ENCODE measurements at places on chromosomes 6 and 20.

DNA sequence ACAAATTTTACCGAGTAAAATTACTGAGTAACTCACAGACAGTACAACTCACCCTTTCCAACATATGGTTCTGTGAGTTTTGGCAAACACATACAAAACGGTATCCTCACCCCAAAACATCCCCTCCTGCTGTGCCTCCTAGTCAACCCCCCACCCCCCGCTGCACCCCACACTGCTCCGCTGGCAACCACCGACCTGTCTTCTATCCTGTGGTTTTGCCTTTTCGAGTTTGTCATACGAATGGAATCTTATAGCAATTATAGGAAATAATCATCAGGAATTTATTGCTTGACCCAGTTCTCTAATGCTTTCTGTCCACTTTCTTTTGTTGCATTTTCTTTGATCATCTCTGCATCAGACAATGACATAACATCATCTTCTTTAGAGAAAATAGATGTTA is 312.3 kb downstream of the KIF16B start:
- DNase-seq = no peak

- no peak for DNase-seq
Observed at GRCh38 chr20:32155017-32155981, 45.8 kb downstream of the TM9SF4 start.

DNA sequence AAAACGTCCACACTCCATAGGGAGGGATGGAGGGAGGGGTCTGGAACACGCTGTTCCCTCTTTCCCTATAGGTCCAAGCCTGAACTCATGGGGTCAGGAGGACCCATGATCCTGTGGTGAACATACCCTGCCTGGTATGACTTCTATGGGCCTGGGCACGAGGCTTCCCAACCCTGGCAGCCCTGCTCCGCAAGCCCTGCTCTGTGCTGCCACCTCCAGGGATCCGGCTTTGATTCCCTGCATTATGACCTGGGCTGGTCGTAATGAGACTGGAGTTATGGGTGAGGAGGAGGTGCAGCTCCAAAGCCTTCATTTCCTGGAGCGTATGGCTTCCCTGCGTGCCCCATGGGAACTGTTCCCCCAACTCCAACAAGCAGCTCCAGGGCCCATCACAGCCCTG is 54.9 kb downstream of the CDH22 start:
- no peak for DNase-seq

DNA sequence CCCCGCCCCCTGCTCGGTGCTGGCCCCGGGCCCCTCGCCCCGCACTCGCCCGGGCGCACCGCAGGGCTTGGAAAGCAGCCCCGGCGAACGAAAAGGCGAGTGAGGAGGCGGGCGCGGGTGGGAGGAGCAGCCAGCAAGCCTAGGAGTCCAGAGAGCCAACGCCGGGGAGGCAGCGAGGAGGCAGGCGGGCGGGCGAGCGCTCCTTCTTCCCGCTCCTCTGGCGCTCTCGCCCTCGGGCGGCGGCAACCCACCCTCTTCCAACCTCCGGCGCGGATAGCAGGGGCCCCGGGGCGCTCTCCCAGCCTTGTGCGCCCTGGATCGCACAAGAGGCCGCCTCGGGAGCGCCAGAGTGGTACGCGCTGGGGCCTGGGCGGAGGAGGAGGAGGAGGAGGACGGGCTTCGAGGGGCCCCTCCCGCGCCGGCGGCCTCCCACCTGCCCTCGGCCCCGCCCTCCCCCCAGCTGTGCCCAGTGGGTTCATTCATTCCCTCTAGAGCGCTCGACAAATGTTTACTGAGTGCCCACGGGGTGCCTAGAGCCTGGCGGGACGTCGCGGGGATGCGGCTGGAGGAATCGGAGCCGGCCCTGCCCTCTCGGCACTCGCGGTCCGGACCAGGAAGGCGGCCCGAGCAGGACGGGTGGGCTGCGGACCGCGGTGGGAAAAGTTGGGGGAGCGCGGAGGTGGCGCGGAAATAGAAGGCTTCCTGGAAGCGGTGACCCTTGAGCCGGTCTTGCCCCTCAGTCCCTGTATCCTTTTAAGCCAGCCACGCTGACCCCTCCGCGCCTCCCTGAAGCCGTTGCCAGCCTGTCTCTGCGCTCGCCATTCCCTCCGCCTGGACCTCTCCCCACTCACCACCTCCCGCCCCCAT is at the start of gene BMP7:
BMP7 (minus strand) TSS at position 351 of the 867 bp plus-strand sequence. CDS start 519 bp downstream, outside the sequence.
- no peak for DNase-seq

GRCh38 chr20:10093087-10093591 is 58.4 kb downstream of the ANKEF1 start:
- no peak for DNase-seq

DNA sequence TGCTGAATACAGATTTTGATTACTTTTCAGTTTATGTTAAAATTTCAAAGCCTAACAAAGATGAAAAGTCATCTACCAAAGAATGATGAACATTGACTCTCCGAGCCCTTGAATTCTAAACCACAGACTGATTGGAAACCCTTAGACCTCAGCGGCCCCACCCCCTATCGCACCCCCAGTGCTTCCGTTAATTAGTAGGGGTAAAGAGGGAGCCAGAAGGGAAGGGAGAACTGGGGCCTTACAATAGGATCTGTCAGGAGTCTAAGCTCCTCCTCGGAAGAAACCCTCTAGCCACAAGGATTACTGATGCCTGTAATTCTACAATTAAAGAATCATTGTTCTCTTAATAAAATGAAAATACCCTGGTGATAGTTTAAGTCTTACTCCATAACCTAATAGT is 79.7 kb upstream of the JARID2 start:
- DNase-seq = no peak

GRCh38 chr6:28000351-28001045 is 43.5 kb downstream of the OR2B6 start:
- no peak for DNase-seq

DNA sequence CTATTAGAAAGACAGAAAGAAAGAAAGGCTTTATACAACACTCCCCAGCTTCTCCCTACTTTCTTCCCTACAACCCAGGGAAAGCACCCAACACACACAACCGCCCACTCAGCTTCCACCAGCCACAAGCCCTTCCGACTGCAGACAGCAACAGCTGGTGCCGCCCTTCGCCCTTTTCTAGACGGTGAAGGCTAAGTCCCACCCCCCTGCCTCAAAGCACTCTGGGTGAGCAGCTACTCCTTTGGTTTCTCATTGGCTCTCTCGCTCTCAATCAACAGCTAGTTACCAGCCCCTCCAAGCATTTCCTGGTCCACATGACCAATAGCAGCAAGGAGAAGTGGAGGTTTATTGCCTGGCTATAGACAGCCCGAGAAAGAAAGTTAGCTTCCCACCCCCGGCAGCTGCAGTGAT is 230.1 kb upstream of the MOCS1 start:
- DNase-seq = no peak

- no peak for DNase-seq
Observed at GRCh38 chr6:151811081-151811480, 3.6 kb downstream of the ESR1 start.

GRCh38 chr6:146593986-146594385 is 4.8 kb upstream of the ADGB start:
- DNase-seq = no peak

DNA sequence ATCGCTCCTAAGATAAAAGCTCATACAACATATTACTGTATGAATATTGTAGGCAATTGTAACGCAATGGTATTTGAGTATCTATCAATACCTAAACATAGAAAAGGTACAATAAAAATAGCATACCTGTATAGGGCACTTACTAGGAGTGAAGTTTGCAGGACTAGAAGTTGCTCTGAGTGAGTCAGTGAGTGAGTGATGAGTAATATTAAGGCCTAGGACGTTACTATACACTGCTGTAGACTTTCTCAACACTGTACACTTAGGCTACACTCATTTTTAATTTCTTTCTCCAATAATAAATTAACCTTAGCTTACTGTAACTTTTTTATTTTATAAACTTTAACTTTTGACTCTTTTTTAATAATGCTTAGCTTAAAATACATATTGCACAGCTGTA is 546.9 kb downstream of the HACE1 start:
- DNase-seq = no peak

DNA sequence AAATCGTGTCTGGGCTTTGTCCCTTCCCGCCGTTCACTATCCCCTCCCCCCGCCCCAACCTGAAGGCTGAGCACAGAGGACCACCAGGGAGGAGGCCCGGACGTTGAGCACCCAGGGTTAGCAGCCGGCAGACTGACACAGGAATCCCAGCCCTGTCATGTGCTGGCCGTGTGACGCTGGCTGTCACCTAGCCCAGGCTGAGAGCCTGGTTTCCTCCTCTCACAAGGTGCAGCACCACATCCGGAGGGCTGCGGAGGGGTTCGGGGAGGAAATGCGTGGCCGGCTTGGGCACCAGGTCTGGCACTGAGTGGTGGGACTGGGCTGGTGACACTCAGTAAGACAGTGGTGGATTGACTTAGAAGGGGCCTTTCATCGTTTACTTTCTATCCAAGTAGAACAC is 4.6 kb upstream of the LSM14B start:
- DNase-seq = peak; percentile 68

DNA sequence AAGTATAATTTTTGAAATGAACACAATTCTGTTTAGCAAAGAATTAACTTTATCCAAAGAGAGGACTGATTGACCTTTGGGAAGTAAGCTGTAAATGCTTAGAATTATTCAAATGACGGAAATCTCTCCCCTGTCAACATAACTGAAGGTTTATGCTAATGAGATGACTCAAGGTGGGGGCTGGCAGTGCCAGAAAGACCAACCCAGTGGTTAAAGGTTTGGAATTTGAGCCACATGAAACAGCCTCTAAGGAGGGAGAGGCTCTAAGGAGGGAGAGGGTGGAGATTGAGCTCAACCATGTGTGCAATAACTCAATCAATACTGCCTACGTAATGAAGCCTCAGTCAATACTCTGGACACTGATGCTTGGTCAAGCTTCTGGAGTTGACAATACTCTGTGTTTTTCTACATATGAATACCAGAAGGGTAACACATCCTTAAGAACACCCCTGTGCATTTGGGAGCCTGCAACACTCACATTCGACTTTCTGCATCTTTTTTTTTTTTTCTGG is 123.4 kb upstream of the TENT5A start:
- no peak for DNase-seq

DNA sequence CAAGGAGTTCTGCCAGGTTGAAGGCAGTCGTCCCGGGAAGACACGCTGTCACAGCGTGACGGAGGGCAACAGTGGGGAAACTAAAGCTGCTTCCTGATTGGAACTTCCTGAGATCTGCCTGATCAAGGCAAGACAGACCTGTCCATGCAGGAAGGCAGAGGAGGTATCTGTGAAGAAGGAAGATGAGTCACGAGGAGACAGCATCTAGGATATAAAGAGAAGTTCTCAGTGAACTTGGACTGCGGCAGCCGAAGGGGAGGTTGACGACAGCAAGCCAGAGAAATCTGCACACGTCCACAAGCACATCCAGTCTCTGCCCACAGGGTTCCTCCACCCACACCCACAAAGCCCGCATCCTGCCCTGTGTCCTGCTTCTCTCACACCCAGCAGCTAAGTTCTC is 38.6 kb downstream of the PREP start:
- no peak for DNase-seq

GRCh38 chr20:12984069-12984765 is 24.6 kb upstream of the SPTLC3 start:
- DNase-seq = no peak

- DNase-seq = no peak
Observed at GRCh38 chr6:52077180-52077884, 10.1 kb downstream of the PKHD1 start.

GRCh38 chr6:78746457-78746856 is 120.9 kb upstream of the IRAK1BP1 start:
- no peak for DNase-seq

DNA sequence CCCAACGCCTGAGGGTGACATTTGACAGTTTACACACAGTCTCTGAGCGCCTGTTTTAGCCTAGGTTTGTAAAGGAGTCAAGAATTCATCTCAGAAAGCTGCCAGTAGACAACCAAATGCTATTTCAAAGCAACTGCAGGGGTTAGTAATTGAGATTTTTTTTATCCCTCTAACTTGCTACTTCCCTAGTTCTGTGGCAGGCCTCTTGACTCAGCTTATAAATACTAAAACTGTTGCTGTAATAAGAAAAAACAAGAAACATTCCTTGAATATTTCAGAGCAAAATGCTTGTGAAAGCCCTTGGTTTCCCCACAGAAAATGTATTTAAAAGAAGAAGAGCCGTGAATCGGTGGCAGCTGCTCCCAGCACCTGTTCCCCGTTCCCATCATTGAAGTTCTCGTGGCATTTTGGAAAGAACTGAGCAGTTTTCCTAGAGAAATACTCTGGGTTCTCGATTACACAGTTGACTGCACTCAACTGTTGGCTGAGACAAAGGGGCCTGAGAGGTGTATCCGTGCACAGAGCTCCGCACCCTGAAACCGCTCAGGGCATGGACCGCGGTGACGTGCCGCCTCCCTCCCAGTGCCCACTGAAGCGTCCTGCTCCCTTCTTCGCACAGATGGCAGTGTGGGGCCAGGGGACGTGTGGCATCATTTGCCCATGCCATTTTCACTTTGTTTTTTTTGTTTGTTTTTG is 20.9 kb downstream of the DLL1 start:
- DNase-seq = no peak

GRCh38 chr20:21101932-21102575 is 4.1 kb downstream of the LINC00237 start:
- no peak for DNase-seq

DNA sequence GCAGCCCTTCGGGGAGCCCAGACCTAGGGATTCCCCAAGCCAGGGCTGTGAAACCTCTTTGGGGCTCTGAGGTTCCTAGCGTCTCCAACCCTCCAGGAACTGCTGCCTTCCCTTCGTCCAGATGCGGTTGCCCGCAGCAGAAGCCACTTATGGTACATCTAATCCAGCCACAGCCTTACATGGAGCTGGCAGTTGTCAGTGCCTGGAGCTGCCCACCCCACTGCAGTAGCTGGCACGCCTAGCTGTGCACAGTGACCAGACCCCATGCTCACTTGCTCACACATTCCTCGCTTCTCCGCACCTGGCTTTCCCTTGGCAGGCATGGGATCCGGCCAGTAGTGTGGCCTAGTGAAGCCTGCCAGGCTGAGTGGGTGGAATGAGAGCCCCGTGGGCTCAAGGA is 547.6 kb downstream of the TBC1D32 start:
- DNase-seq = no peak

DNA sequence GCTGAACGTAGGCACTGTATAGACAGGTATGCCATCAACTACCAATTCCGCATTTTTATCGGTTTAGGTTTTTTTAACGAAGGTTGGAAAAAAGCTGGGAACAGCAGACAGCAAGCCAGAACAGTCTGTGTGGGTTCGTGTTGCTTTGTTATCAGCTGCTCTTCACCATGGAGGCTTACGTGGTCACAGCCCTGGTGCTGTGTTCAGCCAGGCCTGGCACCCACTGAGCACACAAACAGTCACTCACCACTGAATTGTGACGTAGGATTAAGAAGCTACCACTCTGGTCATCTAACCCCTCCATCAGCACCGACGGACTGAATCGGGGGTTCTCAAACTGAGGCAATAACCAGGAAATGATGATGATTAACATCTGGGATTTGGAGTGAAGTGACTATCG is 13.2 kb downstream of the FAM210B start:
- no peak for DNase-seq

Measured in activated T-helper 1 cell treated with Interleukin-2 at 50 U/mL for 16 hours (primary cell).